ENCODE measurements at places on chromosomes 7 and 10. TPM values are rescaled to one million over a fixed set of nuclear protein-coding genes. Genes with fewer than 3 reads are reported as not detected.

The OR2A5 gene
- not detected for total RNA-seq

The NCAPG2 gene
- total RNA-seq, result 3.5 TPM

The LSM8 gene
- total RNA-seq, result 19.0 TPM

The LBX1 gene
- 12.6 TPM for total RNA-seq

The CLRN3 gene
- total RNA-seq, result 0.27 TPM

The CDHR1 gene
- not detected for total RNA-seq

The FEZF1 gene
- total RNA-seq, result not detected
